ENCODE measurements at places on chromosomes 3 and 15. TPM values are rescaled to one million over a fixed set of nuclear protein-coding genes. Genes with fewer than 3 reads are reported as not detected.

GRCh38 chr15:71103102-71103676 is 12.1 kb upstream of the THSD4 start:
- peak; percentile 53 for DNase-seq
- H3K4me3 ChIP-seq: no peak overlapping the region
- H3K4me1 ChIP-seq: no peaks in the 10 kb centered on the region

GRCh38 chr3:113831103-113831355 is 7.6 kb upstream of the GRAMD1C start:
- no peaks in the 10 kb centered on the region for H3K4me1 ChIP-seq
- no peak overlapping the region for H3K4me3 ChIP-seq
- H3K36me3 ChIP-seq: no peaks in the 10 kb centered on the region
- no peak overlapping the region for H3K27ac ChIP-seq
- no peaks in the 10 kb centered on the region for H3K27me3 ChIP-seq

- no peak overlapping the region for H3K4me3 ChIP-seq
- DNase-seq: no peak
- no peaks in the 10 kb centered on the region for H3K27me3 ChIP-seq
- no peak overlapping the region for H3K27ac ChIP-seq
- no peaks in the 10 kb centered on the region for H3K4me1 ChIP-seq
Measured at GRCh38 chr15:42955518-42955917, 34.9 kb upstream of the TTBK2 start.

DNA sequence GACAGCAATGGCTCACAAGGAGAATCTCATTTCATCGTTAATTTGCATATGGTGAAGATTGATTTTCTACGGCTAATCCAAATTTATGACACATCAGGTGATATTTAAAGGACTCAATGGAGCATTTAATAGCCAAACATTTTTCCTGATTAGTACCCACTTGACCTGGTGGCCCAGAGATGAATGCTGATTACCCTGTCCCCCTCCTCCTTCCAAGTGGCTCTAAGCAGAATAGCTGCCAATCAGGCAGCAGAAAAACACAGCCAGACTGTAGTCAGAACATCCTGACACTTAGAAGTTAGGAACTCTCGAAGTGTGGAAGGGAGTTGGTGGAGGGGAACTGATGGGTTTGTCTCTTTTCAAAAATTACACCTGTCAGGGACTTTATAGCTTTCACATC is 302.5 kb downstream of the ZNF621 start:
- H3K36me3 ChIP-seq: no peaks in the 10 kb centered on the region
- H3K4me3 ChIP-seq: no peak overlapping the region
- no peak overlapping the region for H3K27ac ChIP-seq
- no peaks in the 10 kb centered on the region for H3K4me1 ChIP-seq
- H3K27me3 ChIP-seq: no peaks in the 10 kb centered on the region

DNA sequence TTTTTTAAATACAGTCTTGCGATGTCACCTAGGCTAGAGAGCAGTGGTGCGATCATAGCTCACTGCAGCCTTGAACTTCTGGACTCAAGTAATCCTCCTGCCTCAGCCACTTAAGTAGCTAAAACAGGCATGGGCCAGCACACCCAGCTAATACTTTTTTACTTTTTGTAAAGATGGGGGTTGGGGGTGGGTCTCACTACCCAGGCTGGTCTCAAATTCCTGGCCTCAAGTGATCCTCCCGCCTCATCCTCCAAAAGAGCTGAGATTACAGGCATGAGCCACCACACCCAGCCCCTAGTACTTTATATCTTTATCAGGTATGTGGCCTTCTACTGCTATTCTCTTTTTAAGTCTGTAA is 8.3 kb downstream of the PEAK1 start:
- H3K4me3 ChIP-seq: no peak overlapping the region
- DNase-seq: no peak
- no peak overlapping the region for H3K27ac ChIP-seq
- H3K4me1 ChIP-seq: peaks cover 4% of the 10 kb centered on the region
- no peaks in the 10 kb centered on the region for H3K27me3 ChIP-seq

DNA sequence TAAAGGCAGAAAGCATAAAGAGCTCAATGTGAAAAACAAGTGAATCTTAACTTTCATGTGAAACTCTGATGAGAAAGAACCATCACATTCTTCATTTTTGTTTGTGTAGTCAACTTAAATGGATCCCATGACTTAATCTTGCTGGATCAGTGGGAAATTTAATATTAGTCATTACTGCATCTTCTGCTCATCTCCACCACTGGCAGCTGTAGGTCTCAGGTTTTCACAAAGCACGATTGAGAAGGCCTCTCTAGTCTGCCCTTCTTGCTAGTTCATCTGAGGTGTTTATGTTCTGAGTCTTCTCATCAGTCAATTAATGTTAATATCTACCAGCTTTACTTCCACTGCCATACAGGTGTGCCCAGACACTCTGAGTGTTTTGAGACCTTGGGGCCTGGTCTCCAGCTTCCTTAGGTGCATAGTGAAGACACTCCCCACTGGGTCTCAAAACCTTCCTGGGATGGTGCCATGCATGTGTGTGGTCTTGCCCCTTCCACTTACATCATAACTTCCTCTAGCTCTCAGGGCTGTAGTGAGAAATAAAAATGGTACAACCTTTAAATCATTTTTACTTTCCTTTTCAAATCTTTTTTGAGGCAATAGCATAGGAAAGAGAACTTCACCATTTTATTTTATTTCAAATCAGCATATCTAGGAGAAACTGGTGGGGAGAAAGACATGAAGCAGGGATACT is 421.6 kb upstream of the CBLB start:
- DNase-seq: no peak
- H3K27me3 ChIP-seq: no peaks in the 10 kb centered on the region

- no peaks in the 10 kb centered on the region for H3K4me1 ChIP-seq
- no peaks in the 10 kb centered on the region for H3K27me3 ChIP-seq
- H3K27ac ChIP-seq: no peak overlapping the region
- H3K4me3 ChIP-seq: no peak overlapping the region
Measured at GRCh38 chr3:99625643-99626416, 12.6 kb upstream of the COL8A1 start.

GRCh38 chr3:101675709-101676215 is 1.2 kb downstream of the ZBTB11 start:
- H3K27ac ChIP-seq: peak overlapping the region; percentile 98
- H3K4me1 ChIP-seq: peaks cover 7% of the 10 kb centered on the region
- H3K4me3 ChIP-seq: peak overlapping the region; percentile 81
- no peak for DNase-seq
- peaks cover 10% of the 10 kb centered on the region for H3K36me3 ChIP-seq
- H3K27me3 ChIP-seq: no peaks in the 10 kb centered on the region

- H3K27me3 ChIP-seq: no peaks in the 10 kb centered on the region
- no peak for DNase-seq
- H3K27ac ChIP-seq: no peak overlapping the region
Measured at GRCh38 chr3:13894807-13895154, 14.9 kb upstream of the WNT7A start.

DNA sequence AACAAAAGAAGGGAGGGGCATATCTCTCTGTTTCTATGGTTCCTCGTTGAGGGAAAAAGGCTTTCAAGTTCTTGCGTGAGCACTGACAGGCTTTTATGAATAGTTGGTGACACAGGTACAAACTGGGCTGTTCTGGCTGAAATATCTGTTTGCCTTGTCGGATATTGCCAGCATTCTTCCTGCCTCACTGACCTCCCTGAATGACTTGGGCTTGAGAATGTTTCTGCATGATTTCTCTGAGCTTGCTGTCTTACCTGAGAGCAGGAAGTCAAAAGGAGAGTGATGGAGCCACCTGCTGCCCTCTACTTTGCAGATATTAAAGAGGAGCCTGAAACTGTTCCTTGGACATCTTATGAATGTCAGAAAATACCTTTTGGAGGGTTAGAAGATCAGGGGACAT is 4.8 kb downstream of the GCNT3 start:
- no peak overlapping the region for H3K4me3 ChIP-seq
- H3K36me3 ChIP-seq: no peaks in the 10 kb centered on the region
- H3K27ac ChIP-seq: no peak overlapping the region
- DNase-seq: no peak

- H3K36me3 ChIP-seq: no peaks in the 10 kb centered on the region
- no peaks in the 10 kb centered on the region for H3K27me3 ChIP-seq
- H3K27ac ChIP-seq: no peak overlapping the region
- H3K4me1 ChIP-seq: peaks cover 4% of the 10 kb centered on the region
- peak; percentile 72 for DNase-seq
Measured at GRCh38 chr3:151816091-151816604, 2.2 kb downstream of the AADAC start.

DNA sequence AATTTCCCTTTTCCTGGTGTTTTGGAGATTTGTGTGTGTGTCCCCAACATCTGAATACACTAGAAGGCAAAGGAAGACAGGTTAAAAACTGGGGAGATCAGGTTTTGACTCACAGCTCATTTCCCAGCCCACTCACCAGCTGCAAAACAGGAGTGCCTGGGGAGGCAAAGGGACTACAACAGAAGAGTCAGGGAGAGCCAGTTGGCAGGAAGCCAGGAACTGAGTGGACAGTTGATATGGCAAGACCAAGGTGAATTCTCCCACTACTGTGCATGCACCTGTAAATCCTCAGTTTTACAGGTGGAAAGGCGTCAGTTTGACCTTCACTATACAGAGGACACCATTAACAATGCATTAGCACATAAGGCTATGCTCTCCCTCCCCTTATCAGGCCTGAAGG is 901.5 kb upstream of the SEMA6D start:
- H3K36me3 ChIP-seq: no peaks in the 10 kb centered on the region
- no peaks in the 10 kb centered on the region for H3K27me3 ChIP-seq
- no peak overlapping the region for H3K27ac ChIP-seq
- no peaks in the 10 kb centered on the region for H3K4me1 ChIP-seq
- no peak for DNase-seq

DNA sequence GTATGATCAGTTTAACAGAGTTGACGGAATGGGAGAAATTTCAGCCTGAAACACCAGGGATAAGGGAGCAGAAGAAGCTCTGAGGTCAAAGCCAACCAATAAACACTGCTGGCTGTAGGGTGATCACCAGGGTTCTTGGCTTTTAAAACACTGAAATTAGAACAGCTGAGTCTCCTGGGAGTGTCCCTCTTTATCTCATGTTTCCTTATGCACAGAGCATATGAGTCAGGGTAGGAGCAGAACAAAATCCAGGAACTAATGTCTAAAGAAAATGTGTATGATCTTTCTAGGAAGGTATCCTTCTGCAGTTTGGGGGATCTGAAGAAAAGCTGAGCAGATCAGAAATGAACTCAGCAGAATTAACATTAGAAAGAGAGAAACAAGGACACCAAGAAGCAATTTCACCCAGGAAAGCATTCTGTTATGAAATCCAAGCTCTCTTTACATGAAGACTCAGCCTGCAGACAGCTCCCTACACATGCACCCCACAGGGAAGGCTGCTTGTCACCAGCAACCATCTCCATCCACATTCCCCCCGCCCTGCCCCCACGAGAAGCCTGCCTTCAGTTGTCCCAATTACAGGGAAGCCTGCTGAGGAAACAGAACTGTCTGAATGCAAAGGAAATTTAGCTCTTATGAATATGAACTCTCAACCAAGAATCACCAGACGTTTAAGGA is 469.7 kb downstream of the PDCD6IP start:
- no peak for DNase-seq
- no peaks in the 10 kb centered on the region for H3K4me1 ChIP-seq
- no peaks in the 10 kb centered on the region for H3K27me3 ChIP-seq
- H3K27ac ChIP-seq: no peak overlapping the region
- no peak overlapping the region for H3K4me3 ChIP-seq

DNA sequence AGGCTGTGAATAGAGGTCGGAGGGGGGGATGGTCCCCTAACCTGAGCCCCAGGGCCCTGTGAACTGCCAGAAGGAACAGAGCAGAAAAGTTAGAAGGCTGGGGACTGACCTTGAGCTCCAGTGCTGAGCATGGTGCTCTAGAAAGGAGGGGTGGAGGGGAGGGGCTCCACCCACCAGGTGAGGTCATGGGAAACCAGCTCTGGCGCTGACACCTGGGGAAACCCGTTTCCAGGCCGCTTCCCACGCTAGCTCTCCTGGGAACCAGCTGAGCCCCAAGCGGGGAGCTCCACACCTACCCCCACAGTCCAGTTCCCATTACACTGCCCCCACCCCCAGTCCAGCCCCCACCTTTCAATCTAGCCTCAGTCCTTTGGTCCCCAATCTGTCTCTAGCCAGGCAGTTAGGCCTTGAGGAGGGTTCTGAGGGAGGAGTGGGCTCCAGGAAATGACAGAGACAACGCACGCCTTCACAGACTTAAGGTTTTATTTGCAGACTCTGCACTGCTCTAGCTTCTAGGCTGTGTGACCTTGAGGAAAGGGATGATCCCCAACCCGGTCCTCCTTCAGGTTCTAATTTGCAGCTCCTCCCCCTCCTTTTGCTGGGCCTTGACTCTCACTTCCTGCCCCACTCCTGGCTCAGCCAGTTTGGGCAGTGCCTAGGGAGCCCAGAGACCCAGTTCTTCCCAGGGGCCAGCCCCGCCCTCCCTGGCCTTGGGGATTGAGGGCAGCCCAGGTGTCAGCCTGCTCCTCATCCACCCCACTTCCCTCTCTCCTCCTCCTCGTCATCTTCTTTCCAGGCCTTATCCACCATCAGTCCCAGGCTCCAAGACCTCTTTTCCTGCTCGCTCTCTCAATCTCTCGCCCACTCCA is 2.1 kb downstream of the RHOV start:
- no peaks in the 10 kb centered on the region for H3K27me3 ChIP-seq
- no peaks in the 10 kb centered on the region for H3K36me3 ChIP-seq
- no peak overlapping the region for H3K27ac ChIP-seq
- no peak overlapping the region for H3K4me3 ChIP-seq
- no peak for DNase-seq

- H3K27me3 ChIP-seq: no peaks in the 10 kb centered on the region
- H3K4me3 ChIP-seq: no peak overlapping the region
- no peak for DNase-seq
- no peak overlapping the region for H3K27ac ChIP-seq
Measured at GRCh38 chr3:194620196-194620595, 13.0 kb downstream of the TMEM44 start.

- H3K4me1 ChIP-seq: no peaks in the 10 kb centered on the region
- no peaks in the 10 kb centered on the region for H3K36me3 ChIP-seq
- no peak overlapping the region for H3K4me3 ChIP-seq
- H3K27me3 ChIP-seq: no peaks in the 10 kb centered on the region
- H3K27ac ChIP-seq: no peak overlapping the region
- DNase-seq: no peak
Measured at GRCh38 chr3:109177908-109178307, 41.4 kb downstream of the C3orf85 start.

- no peak overlapping the region for H3K27ac ChIP-seq
- H3K36me3 ChIP-seq: no peaks in the 10 kb centered on the region
- H3K4me1 ChIP-seq: no peaks in the 10 kb centered on the region
- DNase-seq: no peak
- no peak overlapping the region for H3K4me3 ChIP-seq
- H3K27me3 ChIP-seq: no peaks in the 10 kb centered on the region
Measured at GRCh38 chr3:41424543-41425300, 225.4 kb downstream of the CTNNB1 start.

DNA sequence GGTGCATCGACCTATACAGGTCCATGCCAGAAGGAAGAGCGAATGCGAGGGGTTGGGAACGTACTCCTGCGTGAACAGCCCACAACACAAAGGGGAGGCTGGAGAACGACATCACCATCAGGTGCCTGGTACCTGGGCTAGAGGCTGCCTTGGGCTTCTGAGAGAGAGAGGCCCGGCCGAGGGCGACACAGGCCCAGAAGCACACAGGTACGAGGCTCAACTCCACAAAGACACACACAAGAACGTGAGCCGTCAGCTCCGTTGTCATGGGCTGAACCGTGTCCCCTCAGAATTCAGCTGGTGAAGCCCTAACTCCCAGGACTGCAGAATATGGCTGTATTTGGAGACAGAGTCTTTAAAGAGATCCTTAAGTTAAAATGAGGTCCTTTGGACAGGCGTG is 134.3 kb downstream of the ATP10A start:
- H3K36me3 ChIP-seq: no peaks in the 10 kb centered on the region
- H3K27me3 ChIP-seq: no peaks in the 10 kb centered on the region
- no peak overlapping the region for H3K4me3 ChIP-seq
- DNase-seq: no peak
- no peak overlapping the region for H3K27ac ChIP-seq

GABRR3 gene
- polyA plus RNA-seq: not detected

TM6SF1 gene
- polyA plus RNA-seq: 3.1 TPM

ENTPD3 gene
- 0.54 TPM for polyA plus RNA-seq

GOLGA6A gene
- polyA plus RNA-seq: not detected

CDHR4 gene
- not detected for polyA plus RNA-seq

NEK10 gene
- 0.16 TPM for polyA plus RNA-seq

JMJD7 gene
- polyA plus RNA-seq: 13.8 TPM
